ENCODE measurements at places on chromosomes 2 and 18.
A peak's percentile ranks its signal among the peaks of the same experiment; 100 is the strongest.

GRCh38 chr2:152925547-152926448 is 207.4 kb downstream of the ARL6IP6 start:
- DNase-seq = peak; percentile 71

GRCh38 chr2:185979546-185980071 is 241.0 kb downstream of the FSIP2 start:
- DNase-seq = no peak

GRCh38 chr2:189151906-189152305 is 27.7 kb downstream of the COL5A2 start:
- no peak for DNase-seq

DNA sequence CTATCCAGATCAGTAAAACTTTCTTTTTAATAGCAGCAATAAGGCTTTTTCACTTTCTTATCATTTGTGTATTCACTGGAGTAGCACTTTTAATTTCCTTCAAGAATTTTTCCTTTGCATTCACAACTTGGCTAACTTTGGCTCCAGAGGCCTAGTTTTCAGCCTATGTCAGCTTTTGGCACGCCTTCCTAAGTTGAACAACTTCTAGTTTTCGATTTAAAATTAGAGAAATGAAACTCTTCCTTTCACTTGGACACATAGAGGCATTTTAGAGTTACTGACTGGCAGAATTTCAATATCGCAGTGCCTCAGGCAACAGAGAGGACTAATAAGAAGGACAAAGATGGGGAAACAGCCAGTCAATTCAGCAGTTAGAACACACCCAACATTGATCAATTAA is 577.4 kb downstream of the DSC3 start:
- DNase-seq = no peak

DNA sequence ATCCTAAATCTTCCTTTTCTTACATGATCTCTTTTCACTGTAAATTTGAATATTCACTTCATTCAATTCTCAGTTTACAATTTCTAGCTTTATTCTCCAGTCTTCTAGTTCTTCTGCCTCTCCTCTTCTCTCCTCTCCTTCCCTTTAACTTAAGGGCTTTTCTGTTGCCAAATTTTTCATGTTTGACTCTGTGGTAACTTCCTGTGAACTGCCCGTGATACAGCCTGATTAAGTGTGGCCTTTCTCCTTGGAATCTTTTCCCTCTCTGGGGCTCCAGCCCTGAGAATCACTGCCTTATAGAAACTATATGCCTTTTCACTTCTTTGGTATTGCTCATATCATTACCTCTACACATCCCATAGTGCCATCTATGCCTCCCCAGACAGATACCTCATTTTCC is 1923.8 kb upstream of the CELF4 start:
- no peak for DNase-seq

- peak; percentile 46 for DNase-seq
Observed at GRCh38 chr2:85888684-85889626, at the start of gene ST3GAL5. Gene ST3GAL5, minus strand, starts transcription at chr2:85888990. Its CDS starts 85 bp downstream, at chr2:85888905.

DNA sequence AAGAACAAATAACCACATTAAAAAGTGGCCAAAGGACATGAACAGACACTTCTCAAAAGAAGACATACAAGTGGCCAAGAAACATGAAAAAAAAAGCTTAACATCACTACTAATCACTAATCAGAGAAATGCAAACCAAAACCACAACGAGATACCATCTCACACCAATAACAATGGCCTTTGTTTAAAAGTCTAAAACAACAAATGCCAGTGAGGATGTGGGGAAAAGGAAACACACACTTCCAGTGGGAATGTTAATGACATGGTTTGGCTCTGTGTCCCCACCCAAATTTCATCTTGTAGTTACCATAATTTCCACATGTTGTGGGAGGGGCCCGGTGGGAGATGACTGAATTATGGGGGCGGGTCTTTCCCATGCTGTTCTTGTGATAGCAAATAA is 147.1 kb downstream of the GALNT1 start:
- no peak for DNase-seq

DNA sequence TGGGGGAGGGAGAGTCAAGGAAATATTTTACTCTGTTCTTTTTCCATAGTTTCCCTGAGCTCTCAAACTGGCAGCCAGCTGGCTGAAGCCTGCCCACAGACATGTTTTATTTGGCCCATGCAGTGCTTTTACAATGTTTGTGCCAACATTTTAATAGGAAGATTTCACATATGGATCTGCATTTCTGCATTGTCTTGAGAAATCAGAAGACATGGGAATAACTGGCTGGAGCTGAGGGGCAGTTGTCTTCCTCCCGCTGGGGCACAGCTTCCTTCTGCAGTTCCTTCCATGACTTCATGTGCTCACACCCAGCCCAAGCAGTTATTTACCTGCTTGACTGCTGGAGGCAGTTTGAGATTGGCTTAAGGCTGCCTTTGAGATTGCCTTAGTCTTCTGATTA is 74.4 kb downstream of the PLCL1 start:
- DNase-seq = no peak

DNA sequence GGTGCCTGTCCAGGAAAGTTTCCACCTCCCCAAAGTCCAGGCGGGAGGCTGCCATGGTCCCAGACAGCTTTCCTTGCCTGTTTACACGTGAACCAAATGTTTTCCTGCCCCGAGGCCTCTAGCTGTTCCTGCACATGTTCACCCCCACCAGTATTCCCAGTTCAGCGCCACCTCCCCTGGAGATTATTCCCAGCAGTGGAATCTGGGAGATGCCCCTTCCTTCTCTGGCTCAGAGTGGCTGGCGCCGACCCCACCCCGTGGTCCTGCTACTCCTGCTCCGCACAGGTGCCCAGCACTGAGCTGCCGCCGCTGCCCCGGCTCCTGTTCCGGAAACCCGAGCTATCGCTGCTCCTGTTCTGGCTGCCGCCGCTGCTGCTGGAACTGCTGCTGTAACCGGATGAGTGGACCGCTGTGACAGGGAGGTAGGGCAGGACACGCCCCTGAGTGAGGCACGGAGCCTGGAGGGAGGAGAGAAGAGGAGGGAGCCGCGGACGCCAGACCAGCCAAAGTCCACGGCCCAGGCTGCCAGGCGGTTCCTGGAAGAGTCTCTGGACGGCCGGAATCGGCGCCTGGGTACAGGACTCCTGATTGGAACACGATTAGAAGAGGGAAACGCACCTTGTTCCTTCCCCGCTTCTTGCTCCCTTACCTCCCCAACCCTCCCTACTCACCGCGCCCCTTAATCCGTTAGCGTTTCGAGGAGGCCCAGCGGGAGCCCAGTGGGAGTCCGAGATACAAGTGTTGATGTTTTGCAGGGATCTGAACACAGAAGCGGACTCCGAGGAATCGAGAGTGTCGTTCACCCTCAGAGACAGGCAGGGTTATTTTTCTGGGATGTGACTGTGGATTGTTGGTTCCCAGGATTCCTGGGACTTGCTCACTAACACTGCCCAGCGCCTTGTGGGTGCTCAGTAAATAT is at the start of gene PDE11A:
Gene PDE11A, minus strand, starts transcription at position 395 of the 919 bp plus-strand sequence. Its CDS starts 340 bp downstream, at position 55.
- peak; percentile 75 for DNase-seq

DNA sequence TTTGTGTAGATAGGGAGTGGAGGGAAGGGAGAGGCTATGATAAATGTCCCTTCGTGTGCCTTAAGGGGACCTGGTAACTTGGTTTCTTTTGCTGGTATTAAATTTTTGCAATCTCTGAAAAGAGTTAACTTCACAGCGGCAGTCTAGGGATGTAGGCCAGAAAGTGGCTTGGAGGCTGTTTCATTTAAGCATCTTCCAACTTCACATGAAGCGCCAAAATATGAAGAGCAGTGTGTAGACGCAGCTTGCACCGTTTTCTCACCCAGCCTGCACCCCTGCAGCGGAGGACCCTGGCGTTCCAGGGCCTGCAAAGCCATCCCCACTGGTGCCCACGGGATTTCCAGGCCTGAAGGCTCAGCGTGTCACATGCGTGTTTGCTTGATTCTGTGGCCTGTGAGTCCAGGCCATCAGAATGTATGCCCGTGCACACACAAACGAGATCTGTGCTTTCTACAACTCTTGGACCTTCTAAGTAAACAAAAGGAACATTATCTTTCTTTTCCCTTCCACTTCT is 87.2 kb upstream of the EPB41L3 start:
- no peak for DNase-seq

- no peak for DNase-seq
Observed at GRCh38 chr2:179332903-179333302, 68.3 kb upstream of the SESTD1 start.

GRCh38 chr2:15615301-15615920 is 23.7 kb downstream of the DDX1 start:
- no peak for DNase-seq

DNA sequence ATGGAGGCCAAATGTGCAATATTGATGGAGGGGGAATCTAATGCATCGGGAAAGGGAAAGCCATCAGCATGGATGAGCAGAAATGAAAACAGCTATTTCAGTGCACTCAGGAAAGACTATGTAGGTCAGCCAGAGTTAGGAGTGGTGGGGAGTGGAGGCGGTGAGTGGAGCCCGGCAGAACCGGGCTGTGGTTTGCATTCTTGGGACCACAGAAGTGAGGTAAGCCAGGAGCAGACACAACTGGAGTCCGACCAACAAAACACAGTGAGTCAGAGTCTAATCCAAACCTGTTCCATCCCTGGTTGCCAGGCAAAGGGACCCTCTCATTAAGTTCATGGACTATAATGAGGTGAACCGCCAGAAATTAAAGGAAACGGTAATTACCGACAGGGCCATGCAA is 61.1 kb upstream of the RAB12 start:
- no peak for DNase-seq

GRCh38 chr2:186603286-186603685 is 13.4 kb downstream of the ITGAV start:
- no peak for DNase-seq

DNA sequence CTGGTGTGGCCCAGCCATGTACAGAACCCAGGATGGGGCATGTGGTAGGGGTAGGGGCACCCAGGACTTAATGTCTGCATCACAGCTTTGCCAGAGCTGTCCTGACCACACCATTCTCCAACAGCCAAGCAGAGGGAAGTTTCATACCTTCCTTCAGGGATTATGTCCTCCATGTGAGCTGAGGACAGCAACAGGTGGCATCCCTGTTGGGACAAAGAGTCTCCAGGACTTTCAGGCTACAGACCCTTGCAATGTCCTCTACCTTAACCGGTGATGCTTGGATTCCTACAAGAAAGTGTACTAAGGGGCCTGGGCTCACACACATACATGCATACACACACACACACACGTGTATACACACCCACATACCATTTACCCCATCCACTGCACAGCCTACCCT is 227.0 kb upstream of the SIX2 start:
- DNase-seq = no peak

DNA sequence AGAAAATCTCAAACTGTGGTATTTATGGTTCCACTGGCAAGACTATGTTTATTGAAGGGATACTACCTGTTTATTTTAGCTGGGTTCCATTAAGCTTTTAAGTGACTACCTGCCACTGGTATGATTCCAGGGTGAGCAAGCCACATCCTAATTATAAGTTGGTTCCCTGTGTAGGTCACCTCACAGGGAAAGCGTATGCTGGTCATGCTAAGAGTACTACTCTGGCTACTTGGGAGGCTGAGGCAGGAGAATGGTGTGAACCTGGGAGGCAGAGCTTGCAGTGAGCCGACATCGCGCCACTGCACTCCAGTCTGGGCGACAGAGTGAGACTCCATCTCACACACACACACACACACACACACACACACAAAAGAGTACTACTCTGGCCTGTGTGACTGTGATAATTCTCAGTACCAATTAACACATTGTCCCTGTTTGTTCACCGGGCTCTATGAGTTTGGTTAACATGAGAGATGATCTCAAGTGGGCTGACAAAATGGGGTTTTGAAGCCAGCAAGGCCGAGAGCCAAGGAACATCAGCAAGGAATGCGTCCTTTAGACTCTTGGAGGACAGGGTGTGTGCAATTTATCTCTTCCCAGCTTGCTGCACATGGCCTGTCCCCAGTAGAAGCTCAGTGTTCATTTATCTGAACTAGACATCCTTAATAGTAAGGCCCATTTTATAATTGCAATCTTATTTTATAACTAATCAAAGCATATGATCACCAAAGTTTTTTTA is 15.2 kb upstream of the ITSN2 start:
- no peak for DNase-seq

DNA sequence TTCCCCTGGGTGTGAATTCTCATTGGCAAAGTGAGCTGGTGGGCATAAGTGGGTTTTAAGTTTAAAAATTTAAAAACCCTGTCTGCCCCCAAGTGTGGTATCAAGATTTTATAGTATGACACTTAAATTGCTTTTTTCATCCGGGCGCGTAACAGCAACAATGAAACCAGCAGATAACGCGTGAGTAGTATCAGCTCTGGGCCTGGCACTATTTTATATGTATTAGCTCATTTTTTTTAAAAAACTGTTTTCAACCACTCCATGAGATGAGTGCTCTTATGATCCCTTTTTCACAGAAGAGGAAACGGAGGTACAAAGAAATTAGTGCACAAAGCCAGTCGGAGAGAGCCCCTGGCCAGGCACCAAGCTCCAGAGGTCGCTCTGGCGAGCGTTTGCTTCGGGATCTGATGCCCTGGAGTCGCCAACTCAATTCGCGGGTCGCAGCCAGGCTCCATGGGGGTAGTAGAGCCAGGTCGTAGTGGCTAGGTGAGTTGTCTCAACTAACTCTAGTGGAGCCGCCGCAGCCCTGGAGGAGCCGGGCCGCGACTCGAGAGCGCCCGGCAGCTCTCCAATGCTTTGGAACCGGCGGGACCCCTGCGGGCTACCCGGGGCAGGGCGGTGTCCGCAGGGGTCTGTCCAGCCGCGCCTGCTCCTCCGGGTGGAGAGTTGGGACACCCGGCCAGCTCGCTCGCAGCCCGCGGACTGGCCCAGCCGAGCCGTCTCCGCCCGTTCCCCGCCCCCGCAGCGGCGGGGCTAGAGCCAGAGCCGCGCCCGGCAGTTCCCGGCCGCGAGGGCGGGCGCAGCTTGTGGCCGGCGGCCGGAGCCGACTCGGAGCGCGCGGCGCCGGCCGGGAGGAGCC is at the start of gene IL1R1:
Gene IL1R1, plus strand, starts transcription at position 777 of the 859 bp plus-strand sequence. CDS start 14,979 bp downstream, outside the sequence.
- no peak for DNase-seq

DNA sequence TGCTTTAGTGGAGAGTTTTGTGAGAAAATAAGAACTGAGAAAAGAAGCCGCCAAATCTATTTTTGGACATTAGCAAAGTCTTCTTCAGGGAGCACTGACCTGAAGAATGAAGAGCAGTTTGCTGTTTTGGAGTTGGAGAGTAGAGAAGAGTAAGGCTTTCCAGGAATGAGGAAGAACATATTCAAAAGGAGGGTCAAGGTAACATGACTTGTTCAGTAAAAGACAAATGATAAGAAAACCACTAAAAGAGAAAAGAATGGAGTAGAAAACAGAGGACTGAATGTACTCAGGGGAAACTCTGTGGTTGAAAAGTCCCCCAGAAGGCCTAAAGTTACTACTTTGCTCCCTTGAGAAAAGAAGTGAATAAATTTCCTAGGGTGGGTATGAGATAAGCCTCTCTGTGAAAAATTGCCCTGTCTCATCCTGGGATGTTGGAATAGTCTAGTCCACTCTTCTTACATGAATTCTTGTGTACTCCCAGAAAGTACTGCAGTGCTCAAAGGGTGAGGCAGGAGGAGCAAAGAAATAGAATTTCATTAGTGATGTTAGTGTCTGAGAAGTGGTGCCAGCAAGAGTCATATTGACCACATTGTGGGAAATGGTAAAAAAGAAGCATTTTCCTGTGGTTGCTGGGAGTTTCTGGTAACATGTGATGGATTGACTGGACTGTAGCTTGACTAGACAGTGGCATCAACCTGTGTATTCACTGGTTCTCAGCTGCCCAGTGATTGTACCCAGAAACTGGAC is 27.8 kb downstream of the MBD5 start:
- no peak for DNase-seq
